ENCODE measurements at places on chromosomes 5 and 9.
A peak's percentile ranks its signal among the peaks of the same experiment; 100 is the strongest.

DNA sequence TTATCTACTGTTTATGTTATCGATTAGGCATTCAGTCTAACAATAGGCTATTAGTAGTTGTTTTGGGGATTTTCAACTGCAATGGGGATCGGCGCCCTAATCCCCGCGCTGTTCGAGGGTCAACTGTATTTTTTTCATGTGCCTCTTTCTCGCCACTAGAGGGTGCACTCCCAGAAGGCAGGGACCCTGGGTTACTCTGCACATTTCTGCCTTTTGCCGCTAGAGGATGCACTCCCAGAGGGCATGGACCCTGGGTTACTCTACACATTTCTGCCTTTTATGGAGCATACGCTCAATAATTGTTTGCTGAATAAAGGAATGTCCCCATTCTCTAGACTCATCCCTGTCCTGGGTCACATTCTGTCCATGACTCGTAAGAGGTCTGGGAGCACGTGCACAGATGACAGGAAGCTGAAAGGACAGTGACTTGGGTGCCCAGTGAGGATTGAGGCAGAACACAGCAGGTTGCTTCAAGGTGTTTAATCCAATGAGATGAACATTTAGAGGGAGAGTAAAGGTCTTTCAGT lies 27.9 kb upstream of the RECK start:
- peak; percentile 75 for DNase-seq

- no peak for DNase-seq
These were observed 2.8 kb upstream of the ECM2 start for GRCh38 chr9:92538541-92538940.

- DNase-seq, result no peak
These were observed 293.5 kb upstream of the C9orf72 start for GRCh38 chr9:27866741-27867140.

- peak; percentile 5 for DNase-seq
These were observed 19.3 kb downstream of the PUM3 start for GRCh38 chr9:2824564-2824963.

- DNase-seq, result no peak
These were observed 694 bp upstream of the PLIN2 start for GRCh38 chr9:19127871-19128500.

Data from HEK293T (cell line).